ENCODE measurements at places on chromosomes 3 and 15.
A peak's percentile ranks its signal among the peaks of the same experiment; 100 is the strongest.

DNA sequence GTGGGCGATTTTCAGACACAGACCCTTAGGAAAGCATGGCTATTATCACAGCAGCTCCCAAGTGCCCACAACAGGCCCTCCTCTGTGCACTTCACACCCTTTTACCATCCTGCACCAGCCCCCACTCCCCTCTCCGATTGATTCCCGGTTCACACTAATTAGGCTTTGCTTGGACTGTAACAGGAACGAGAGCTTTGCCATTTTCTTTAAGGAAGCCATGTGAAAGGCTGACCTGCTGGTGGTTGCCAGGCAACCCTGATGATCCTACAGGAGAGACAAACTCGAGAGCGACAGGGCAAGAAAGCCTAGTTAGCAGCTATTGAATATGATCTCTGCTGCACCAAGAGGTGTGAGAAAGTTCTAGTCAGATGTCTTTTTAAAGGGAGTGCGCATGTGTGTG, 28.2 kb upstream of the DET1 start:
- no peak for DNase-seq

DNA sequence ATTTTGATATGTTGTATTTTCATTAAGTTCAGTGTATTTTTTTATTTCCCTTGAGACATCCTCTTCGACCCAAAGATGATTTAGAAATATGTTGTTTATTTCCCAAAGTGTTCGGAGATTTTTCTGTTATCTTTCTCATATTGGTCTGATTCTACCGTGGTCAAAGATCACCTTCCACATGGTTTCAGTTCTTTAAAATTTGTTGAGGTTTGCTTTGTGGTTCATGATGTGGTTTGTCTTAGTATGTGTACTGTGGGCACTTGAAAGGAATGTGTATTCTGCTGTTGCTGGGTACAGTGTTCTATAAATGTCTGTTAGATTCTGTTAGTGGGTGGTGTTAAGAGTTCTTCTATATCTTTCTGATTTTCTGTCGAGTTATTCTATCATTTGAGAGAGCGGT, 103.4 kb upstream of the FHIT start:
- no peak for DNase-seq

DNA sequence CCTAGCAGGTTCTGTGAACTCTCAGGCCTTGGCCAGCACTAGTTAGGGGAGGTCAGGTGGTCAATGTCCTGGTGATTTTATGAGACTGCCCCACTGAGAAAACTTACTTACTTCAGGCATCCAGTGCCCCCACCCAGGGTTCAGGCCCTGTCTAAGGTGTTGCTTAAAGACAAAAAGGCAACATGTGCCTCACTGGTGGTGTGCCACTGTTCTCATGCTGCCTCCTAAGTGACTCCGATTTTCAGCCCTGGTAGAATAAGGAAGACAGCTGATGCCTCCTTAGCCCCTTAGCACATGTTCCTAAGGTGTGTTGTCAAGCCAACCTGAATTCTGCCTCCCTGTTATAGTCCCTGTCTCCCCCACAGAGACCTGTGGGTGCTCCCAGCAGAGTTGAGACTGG, 5.3 kb downstream of the RBM15B start:
- peak; percentile 25 for DNase-seq

- no peak for DNase-seq
These were observed 284.9 kb downstream of the TLE3 start for GRCh38 chr15:69812861-69813261.

- no peak for DNase-seq
These were observed 211.9 kb upstream of the GOLGA6L4 start for GRCh38 chr15:84023636-84024035.

DNA sequence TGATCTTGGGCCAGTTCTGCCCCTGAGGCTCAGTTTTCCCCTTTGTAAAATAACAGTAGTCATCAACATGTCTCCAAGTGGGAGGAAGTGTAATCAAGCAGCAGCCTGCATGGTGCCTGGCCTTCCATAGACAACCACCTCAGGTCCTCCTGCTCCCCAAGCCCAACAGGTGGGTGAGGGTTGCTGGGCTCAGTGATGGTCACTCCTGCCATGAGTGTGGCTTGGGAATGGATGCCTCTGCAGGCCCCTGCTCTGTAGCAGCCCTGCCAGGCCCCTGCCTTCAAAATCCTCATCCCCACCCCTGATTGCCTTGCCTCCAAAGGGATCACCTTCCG, 59.1 kb upstream of the SLC6A1 start:
- no peak for DNase-seq
